ENCODE measurements at places on chromosomes 7 and 10.

DNA sequence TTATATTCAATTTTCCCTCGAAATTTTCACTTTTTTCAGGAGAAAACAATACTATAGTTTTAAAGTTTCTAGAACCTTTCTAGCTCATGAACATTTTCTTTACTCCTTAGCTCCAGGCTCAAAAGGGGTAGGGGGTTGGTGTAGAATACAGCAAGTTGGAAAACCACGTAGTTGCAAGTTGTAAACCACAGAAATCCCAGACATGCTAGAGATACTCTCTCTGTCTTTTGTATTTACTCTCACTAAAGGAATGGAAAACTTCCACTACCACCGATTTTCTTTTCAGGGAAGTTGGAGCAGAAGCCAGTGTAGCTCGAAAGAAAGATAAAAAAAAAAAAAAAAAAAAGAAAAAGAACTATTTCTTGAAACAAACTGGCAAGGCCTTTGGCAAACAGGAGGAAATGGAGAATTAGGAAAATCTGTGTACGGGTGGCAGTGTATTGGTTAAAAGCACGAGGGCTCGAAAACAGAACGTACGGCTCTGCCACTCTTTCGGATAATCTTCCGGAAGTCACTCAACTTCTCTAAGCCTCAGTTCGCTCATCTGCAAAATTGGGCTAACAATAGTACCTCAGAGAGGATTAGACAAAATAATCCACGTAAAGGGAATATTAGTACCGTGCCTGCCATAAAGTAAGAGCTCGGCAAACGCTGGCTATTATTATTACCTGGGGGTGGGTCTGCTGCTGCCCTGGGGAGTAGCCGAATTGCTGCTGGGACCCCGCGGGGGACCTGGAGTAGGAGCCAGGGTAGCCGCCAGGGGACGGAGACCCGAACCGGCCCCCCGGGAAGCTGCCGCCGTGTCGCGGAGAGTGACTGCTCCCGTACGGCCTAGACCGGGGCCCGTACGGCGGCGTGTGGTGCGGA, 628 bp downstream of the MPLKIP start:
- peak; percentile 23 for DNase-seq

DNA sequence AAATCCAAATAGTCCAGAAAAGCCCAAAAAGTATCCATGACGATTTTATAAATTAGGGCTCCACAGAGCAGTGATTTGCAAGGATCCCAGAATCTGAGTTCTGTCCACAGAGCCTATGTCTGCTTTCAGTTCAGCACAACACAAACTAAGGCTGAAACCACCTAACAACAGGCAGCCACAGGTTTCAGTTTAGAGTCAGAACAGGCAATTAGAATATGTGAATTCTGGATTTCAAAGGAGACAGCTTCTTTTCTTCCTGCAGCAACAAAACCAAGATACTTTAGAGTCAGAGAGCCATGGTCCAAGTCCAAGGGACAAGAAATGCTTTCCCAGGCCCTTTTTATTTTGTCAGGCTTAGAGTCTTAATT, 23.6 kb downstream of the IFIT3 start:
- no peak for DNase-seq

DNA sequence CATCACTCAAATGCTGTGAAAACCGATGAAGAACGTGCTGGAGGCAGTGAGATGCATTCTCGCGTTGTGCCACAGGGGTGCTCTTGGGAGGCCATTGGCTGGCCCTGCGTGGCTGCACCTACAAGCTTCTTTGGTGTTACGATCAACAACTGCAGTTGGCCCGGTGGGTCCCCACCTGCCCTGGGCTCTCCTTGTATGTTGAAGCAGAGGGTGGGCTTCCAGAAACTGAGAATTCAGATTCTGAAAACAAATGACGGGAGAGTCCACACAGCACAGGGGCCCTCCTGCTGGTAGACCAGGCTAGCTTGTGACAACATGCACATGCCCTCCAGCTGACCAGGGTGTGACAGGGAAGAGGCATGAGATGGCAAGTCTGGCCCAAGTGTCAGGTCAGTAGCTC, 23.7 kb upstream of the DDC start:
- no peak for DNase-seq

DNA sequence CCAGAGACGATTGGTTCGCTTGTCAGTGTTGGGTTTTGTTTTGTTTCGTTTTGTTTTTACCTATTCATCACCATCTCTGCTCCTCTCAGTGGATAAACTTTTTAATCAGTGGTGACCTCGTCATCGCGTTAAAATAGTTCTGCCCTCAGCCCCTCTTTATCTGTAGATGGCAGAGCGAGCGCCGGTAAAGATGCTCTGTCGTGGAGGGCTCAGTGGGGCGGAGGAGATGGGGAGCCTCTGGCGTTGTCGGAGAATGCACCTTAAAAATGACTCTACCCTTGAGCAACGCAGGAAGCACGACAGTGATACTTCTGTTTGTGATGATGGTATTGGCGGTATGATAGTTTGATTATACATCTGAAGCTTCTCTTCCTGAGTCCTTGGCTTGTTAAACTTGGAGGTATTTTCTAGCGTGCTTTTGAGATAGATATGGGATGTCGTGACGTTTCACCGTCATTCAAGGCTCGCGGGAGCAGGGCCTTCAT, 554 bp downstream of the CSGALNACT2 start:
- peak; percentile 47 for DNase-seq

DNA sequence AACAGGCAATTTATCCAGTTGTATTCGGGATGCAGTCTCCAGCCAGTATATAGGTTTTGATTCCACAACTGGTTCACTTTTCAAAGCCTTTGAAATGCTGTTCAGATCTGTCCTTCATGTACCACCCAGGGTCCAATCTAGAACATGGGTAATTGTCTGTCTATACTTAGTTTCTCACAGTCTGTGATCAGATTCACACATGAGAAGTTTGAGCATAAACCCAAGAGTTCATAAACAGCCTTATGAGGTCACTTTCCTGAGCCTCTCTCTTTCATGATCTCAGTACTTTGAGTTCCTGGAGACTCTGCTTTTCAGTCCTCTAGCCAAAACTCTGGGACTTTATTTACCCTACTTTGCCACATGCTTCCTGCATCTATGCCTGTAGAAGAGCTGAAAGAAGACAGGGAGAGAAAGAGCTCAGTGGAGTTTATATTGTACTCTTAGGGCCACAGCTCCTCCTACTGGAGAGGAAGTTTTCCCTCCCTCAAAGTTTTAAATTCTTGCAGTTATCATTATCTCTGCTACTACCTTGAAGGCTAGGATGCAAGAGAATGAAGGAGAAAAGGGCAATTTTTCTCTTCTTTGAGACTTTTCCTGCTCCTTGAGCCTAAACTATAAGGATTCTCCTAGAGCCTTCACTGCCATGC, 172.0 kb downstream of the ZEB1 start:
- peak; percentile 78 for DNase-seq

GRCh38 chr10:30454744-30455510, 20.9 kb downstream of the MAP3K8 start:
- peak; percentile 98 for DNase-seq

Measured in fibroblast of pulmonary artery (primary cell).